GM04504 (cell line): ENCODE measurements at places on chromosomes 12 and 14.

- no peak for DNase-seq
Observed at GRCh38 chr12:52130711-52131110, 51.2 kb downstream of the SMIM41 start.

- no peak for DNase-seq
Observed at GRCh38 chr12:52119398-52120254, 40.1 kb downstream of the SMIM41 start.

DNA sequence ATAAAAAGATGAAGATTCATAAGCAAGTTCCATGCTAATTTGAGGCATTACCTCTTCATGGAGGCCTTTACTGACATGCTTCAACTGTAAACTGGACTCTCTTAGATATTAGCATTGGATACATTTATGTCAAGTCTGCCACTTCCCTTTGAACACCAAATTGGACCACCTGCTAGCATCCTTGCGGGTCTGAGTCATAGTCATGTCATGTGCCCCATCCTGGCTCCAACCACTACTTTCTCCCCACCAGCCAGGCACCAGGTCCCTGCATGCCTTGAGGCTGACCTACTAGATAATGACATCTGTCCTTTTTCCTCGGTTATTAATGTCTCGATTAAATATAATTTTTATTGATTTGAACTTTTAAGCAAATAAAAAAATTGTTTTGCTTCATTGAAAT lies 32.9 kb upstream of the EEA1 start:
- no peak for DNase-seq

GRCh38 chr12:29167988-29168387 lies 18.9 kb downstream of the FAR2 start:
- DNase-seq: no peak

- no peak for DNase-seq
Observed at GRCh38 chr12:89492883-89493282, 31.7 kb downstream of the GALNT4 start.

DNA sequence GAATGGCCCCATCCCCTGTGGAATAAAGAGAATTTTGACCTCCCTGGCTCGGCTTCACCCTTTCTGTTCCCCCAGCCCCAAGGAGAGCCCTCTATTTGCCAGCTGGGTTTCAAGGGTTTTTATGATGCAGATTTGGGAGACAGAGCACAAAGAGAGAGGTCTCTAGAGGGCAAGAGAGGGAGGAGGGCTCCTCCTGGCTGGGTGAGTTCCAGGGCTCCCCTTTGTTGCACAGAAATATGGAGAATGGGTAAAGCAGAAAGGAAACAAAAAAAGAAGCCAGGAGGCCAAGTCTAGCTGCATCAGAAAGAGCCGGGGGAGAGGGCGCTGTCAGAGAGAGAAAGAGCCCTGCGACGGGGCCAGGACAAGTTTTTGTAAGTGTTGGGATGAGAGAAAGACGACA lies 319.6 kb upstream of the RTL1 start:
- DNase-seq: no peak

- no peak for DNase-seq
Observed at GRCh38 chr12:26327975-26328644, 132.7 kb downstream of the SSPN start.

GRCh38 chr12:19387161-19387560 lies 52.1 kb upstream of the AEBP2 start:
- DNase-seq: no peak

DNA sequence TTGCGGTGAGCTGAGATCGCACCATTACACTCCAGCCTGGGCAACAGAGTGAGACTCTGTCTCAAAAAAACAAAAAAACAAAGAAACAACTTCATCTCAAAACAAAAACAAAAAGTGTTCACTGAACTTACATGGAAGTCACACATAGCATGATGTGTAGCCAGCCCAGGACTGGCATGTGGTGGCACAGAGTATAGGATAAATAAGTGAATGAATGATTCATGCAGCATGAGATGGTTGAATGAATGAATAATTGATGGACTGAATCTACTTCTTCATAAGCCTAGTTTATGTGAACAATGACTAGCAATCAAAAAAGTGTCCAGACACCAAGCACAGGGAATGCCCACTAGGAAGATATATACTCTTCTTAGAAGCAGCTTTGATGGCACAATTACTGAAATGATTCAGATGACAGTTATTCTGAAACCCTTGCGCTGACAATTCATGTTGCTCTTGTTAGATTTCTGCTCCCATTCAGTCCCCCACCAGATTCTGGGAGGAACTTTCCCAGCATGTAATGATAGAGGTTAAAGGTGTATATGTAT lies 31.6 kb upstream of the SERPINA6 start:
- no peak for DNase-seq

DNA sequence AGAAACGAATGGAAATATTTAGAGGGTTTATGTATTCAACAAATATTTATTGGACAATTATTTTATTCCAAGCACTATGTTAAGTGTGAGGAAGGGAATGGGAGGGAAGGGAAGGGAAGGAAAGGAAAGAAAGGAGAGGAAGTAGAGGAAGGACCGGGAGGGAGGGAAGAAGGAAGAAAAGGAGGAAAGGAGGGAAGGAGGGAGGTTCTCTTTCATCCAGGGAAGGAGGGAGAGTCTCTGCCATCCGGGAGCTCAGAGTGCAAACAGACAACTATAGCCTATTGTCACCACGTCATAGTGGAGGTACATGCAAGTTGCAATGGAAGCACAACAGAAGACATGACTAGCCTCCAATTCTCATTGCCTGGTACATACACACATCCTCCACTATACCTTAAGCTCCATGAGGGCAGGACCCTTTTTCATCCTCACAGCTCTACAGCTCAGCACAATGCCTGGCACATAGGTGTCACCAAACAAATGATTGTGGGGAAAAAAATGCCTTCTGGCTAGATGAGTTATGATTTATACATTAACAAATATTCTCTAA lies 48.1 kb downstream of the DAD1 start:
- DNase-seq: no peak

DNA sequence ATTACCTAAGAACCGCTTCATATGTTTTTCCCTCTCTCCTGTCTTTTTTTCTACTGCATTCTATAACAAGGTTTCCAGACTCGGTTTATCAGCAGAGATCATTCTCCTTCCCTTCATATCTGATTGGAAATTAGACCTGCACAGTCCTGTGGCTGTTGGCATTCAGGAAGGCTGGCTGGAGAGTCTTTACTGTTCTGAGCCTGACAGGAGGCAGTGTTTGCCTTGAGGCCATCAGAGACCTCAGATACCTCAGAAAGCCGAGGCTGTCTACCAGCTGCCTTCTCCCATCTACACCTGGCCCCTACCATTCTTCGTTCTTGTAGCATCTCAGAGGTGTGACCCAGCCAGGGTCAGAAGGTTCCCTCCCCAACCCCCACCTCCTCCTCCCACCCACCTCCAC lies 182.0 kb downstream of the CAND1 start:
- no peak for DNase-seq

DNA sequence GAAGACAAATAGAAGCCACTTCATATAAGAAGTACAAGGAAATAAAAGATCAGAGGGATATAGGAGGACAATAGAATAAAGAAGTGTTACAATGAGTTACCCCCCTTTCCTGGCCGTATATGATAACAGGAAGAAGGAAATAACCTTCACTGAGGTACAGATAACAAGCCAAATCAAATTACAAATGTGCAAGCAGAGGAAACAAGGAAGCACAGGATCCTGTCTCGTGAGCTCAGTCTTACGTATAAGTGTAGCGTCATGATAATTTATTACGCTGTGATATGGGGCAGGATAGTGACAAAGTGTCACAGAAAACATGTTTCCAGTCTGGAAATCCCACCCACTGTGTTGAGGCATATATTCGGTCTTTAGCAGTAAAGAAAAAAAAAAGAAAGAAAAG lies 26.5 kb downstream of the CRACR2A start:
- no peak for DNase-seq

GRCh38 chr14:103329401-103330347 lies 4.4 kb upstream of the EIF5 start:
- no peak for DNase-seq

GRCh38 chr14:63475761-63476160 lies 67.4 kb downstream of the PPP2R5E start:
- DNase-seq: no peak

GRCh38 chr12:111035578-111036301 lies 115.4 kb upstream of the MYL2 start:
- no peak for DNase-seq

DNA sequence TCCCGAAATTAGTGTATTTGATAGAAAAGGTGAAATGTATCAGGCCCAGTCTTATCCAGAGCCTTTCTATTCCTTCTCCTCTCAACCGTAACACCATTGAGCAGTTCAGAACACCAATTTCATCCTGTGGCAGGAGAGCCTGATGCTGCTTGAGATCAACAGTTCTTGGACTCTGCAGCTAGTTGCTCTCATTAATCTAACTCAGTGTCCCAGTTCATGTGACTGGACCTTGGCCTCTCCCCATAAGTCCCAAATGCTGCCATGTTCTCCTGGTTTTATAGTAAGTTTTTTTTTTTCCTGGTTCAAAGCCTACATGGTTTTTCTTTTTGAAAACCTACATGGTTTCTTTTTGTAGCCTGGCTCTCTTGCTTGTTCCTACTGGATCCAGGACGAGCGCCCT lies 293.9 kb downstream of the ITPR2 start:
- DNase-seq: no peak

DNA sequence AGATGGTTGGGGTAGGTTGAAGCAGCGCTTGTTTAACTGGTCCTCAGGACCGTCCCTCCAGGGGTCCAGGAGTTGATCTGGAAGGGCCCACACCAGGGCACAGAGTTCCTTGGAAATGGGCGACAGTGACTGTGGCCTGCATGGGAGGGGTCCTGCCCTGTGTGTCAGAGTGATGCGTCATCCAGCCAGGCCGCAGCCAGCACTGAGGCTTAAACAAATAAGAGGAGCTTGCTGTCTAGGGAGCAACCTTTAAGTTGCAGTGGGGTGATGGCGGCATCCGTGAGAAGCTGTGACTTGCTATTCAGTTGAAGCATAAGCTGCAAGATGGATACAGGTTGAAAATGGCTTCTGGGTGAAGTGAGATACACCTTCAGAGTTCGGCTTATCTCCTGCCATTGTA lies 20.2 kb downstream of the DCAF4 start:
- DNase-seq: no peak

- DNase-seq: no peak
Observed at GRCh38 chr12:89363084-89363483, 10.8 kb upstream of the DUSP6 start.

- DNase-seq: no peak
Observed at GRCh38 chr12:66162701-66163100, 7.1 kb downstream of the TMBIM4 start.

DNA sequence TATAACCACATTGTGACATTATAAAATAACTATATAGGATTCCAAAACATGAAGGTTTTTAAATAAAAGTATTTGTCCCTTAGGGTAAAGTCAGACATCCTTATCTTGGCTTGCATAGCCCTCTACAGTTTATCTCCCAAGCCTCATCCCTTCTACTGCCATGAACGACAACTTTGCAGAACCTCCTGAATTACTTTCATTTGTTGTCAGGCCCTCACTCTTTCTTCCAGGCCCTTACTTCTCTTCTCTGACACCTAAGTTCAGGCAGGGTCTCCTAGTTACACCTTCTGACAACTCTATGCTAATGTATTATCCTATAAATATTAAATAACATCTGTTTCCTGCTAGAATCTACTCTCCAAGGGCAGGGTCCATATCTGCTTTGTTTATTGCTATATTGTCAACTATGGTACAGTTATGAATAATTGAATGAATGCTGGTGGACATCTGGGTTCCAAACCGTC lies 115.7 kb upstream of the MDM1 start:
- no peak for DNase-seq

- DNase-seq: no peak
Observed at GRCh38 chr12:26891704-26892103, 46.1 kb downstream of the INTS13 start.

- DNase-seq: no peak
Observed at GRCh38 chr14:64955297-64955696, 12.8 kb upstream of the GPX2 start.

DNA sequence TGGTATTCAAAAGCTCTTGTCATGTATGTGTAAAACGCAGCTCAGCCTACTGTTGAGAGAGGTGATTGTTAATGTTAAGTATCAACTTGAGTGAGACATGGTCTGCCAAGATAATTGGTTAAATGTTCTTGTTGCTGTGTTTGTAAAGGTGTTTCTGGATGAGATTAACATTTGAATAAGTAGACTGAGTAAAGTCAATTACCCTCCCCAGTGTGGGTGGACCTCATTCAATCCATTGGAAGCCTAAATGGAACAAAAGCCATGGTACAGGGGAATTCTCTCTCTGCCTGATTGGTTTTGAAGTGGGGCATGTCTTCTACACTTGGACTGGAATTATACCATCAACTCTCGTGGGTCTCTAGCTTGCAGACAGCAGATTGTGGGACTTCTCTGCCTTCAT lies 63.8 kb upstream of the RERGL start:
- DNase-seq: no peak

- DNase-seq: no peak
Observed at GRCh38 chr12:8823565-8824300, 1.3 kb downstream of the A2ML1 start.

DNA sequence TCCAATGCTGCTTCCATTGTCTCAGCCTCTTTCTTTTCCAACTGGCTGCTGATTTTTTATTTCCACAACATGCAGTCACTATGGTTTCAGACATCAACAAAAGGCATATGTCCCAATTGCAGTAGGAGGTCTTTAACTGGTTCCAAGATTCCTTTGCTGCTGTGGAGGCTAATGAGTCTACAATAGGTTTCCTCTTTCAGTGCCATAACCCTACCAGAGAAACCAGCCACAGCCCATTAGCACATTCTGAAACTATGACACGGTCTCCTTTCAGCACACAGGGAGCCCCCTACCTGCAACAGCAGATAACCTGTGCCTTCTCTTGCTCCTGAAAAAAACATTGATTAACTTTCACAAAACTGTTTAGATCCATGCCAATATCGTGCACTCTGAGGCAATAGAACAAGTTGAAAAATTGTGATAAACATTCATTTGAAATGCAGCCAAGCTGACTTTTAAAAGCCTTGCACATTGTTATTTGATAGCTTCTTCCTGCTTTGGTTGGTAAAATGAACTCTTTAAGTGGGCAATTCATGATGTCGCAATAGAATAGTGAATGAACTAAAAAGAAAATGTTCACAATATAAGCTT lies 32.4 kb downstream of the PLEKHG7 start:
- peak; percentile 86 for DNase-seq

DNA sequence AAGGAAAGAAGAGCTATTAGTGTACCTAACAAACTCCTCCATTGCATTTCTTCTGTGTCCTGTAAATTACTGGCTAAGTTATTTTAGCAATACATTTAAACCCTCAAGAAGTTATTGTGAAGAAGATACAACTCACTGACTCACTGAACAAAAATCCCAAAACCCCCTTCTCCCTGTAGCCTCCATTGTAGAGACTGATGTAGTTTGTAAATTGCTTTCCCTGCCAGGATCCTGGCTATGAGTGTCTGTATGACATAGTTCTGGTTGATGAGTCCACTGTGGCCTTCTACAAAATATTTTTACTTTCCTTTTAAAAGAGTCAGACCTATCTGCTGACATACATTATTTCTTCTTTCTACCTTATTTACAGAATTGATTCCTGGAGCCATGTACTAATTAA lies 155.6 kb downstream of the SLC6A15 start:
- peak; percentile 50 for DNase-seq

GRCh38 chr14:65835501-65835900 lies 423.0 kb downstream of the FUT8 start:
- DNase-seq: no peak
